ENCODE measurements at places on chromosomes 5 and 9.

DNA sequence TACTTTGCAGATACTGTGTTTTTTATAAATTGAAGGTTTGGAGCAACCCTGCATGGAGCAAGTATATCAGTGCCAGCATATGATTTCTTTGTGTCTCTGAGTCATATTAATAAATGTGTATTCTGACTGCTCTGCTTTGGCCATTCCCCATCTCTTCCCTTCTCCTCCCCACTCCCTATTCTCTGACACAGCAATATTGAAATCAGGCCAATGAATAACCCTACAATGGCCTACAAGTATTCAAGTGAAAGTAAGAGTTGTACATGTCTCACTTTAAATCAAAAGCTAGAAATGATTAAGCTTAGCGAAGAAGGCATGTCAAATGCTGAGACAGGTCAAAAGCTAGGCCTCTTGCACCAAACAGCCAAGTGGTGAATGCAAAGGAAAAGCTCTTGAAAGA lies 82.2 kb upstream of the TLX3 start:
- DNase-seq: no peak

DNA sequence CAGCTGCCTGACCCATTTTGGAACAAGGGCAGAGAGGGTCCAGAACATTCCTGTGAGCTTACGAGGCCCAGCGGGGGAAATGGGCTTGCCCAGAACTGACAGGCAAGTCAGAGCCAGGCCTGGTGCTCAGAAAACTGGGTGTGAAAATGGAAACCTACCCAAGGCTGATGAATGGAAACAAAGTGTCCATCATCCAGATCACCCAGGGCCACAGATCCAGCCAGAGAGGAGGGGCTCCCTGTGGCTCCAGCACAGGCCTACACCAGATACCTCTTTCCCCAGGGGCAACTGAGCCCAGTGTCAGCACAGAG lies 3.1 kb downstream of the CLTB start:
- no peak for DNase-seq

DNA sequence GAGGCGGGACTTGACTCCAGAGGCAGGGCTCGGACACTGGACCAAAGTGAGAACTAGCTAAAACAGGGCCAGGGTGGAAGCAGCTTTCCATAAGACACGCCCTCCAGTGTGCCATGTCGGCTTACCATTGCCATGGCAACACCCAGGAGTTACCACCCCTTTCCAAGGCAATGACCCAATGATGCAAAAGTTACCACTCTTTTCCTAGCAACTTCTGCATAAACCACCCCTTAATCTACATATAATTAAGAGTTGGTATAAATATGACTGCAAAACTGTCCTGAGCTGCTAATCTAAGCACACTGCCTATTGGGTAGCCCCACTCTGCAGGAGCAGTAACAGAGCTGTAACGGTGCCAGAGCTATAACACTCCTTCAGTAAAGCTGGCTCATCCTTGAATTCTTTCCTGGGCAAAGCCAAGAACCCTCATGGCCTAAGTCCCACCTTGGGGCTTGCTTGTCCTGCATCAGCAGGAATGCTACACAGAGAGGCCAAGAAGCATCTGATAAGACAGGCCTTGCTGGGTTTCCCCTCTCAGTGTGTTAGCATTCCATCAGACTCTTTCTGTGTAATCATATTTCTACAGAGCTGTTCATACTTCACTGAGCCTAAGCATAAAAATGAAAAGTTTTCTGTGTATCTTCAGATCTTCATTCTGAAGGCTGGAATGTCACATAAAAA lies 262.7 kb upstream of the KLF9 start:
- DNase-seq: no peak

DNA sequence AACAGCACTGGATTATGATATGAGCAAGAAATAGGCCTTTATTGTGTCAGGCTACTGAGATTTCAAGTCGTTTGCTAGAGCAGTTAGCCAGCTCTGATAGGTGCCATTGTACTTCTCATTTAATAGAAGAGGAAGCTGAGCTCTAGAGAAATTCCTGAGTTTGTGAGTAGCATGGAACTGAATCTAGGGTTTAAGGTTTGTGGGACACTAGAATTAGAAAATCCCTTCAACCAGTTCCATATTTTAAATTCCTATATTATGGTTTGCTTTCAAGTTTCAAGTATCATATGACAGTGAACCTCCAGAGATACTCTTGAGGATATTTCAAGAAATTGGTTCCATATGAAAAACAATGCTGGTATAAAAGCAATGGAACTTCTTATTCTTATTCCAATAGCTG lies 87.6 kb downstream of the ANKRD55 start:
- no peak for DNase-seq

DNA sequence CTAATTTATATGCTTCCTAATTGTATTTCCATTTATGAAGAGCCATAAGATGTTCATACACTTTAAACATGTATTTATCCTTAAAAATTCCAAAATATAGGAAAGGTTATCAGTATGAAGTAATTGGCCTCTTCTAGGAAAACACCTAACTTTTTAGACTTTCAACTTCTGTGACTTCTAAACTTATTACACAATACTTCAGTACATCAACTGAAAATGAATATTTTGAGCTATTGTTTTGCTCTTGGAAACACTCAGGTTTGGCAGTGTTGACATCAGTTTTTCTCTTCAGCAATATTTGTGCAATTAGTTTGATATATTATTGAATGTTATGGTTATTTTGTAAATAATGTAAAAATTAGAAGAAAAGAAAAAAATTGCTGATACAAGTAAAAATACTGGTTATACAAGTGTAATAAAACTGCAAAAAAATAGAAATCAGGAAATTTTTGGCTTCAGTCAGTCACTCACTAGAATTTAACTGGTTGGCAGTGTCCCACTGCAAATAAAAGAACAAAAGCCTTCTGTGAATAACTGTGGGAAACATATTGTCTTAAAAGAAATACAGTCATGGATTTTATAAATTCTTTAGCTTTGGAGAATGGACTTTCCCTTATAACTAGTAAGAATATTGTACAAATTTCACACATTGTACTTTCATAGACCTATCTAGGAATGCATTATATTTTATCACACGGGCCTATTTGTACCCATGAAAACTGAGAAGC lies 635.9 kb downstream of the TLE1 start:
- no peak for DNase-seq

- DNase-seq: no peak
These were observed 87.5 kb upstream of the NR5A1 start for GRCh38 chr9:124594673-124595072.

DNA sequence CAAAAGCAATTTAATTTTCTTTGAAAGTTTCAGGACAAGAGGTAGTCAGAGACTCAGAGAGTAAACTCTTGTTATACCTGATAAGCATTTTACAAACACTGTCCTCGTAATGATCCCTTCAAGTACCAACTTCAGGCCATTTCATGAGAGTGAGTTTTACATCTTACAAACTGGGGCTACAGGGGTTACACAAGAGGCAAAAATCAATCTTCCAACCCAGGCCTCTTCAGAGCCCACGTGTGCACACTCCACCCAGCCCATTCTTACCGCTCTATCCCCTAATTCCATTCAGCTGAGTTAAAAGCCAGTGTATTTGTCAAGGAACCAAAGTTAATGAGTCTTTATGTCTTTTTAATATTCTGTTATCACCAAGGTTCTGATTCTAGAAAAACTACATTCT lies 46.5 kb downstream of the PSMB7 start:
- no peak for DNase-seq

GRCh38 chr9:127181315-127181580 lies 58.8 kb upstream of the ANGPTL2 start:
- no peak for DNase-seq

- no peak for DNase-seq
These were observed 317.6 kb downstream of the FBXL17 start for GRCh38 chr5:108064302-108064701.

GRCh38 chr5:61466017-61466416 lies 134.0 kb downstream of the ZSWIM6 start:
- no peak for DNase-seq

- DNase-seq: no peak
These were observed 155.7 kb upstream of the ADAMTS16 start for GRCh38 chr5:4984461-4984860.

DNA sequence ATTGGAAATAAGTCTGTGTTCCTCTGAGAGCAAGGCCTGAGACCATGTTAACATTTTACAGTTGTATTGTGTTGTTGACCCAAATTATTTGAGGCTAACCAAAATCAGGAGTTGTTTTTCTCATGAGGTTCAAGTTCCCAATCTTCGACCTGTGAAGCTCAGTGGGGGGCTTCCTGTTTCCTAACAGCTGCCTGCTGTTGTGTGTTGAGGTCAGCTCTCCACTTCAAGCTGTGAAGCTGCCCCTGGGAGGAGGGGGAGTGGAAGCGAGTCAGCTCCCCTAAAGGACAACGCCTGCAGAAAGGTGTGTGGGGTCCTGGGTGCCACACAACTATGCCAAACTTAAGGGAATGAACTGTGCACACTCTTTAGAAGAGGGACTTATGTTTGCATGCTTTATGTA lies 295.5 kb downstream of the IRX1 start:
- no peak for DNase-seq

GRCh38 chr9:122096620-122097415 lies 3.7 kb upstream of the TTLL11 start:
- no peak for DNase-seq

DNA sequence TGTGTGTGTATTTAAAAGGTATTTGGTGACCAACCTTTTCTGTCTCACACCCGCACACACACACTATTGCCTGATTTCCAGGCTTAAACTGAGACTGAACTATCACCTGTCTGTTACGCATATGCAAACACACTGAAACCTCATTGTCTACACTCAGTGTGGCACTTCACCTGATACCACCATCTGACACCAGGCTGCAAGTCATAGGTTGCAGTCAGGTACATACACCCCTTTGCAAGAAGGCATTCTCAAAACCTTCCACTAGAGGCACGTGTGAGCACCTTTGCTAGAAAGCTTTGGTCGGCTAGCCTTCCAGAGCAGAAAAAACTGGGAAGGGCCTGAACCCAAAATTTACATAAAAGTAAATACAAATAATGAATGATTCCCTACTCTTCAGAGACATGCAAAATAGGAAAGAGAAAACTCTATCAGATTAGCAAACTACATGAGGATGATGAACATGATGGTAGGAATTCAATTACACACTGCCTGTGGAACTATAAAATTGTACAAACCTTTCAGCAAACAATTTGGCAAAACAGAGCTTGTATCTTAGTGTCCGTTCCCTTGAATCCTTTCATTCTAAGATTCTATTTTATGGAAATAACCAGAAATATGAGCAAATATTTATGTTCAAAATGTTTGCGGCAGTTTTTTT lies 5.9 kb upstream of the FOXD1 start:
- no peak for DNase-seq

- DNase-seq: no peak
These were observed 132.2 kb downstream of the ARHGAP26 start for GRCh38 chr5:142902186-142902965.

DNA sequence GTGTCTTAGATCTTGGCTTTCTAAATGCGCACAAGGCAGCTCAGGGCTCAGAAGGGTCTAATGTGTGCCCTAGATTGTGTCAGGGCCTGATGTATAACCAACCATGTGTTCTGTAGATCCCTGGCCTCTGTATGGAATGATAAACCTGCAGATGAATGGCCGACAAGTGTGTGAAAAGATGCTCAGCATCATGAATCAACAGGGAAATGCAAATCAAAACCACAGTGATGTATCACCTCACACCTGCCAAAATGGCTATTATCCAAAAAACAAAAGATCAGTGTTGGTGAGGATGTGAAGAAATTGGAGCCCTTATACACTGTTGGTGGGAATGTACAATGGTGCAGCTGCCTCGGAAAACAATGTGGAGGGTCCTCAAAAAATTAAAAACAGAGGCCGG lies 489.8 kb downstream of the SEMA5A start:
- DNase-seq: no peak

GRCh38 chr5:1967736-1968135 lies 85.0 kb upstream of the IRX4 start:
- DNase-seq: no peak

DNA sequence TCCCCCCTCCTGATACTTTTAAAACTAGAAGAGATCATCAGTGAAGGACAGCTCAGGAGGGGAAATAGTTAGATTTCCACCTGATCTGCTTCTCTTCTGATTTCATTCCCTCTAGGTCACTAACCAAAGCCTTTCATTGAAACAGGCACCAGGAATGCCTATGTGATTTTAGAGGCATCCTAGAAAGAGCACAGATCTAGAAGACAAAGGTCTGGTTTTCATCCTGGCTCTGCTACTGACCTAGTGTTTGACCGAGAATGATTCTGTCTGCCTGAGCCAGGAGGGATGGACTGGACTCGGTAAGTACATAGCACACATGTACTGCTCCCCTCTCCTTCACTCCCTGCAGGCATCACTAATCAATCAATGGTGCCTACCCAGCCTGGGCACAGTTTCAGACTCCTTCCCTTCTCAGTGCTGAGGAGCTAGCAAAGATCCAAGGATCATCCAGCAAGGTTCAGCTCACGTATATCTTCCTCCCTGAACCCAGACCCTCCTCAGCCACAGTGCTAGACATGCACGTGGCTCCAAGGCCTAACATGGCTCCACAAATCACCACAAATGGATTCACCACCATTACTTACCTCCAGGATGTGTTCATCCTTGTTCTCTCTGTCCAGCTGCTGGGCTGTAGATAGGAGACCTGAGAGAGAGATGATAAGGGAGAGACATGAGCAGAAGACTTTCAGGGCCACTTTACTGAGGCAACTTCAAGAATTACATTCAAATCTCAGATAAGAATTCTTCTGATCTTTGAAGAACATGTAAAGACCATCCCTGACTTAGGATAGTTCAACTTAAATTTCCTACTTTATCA lies 35.2 kb downstream of the FAT2 start:
- DNase-seq: no peak

GRCh38 chr9:97475059-97475458 lies 26.4 kb upstream of the TMOD1 start:
- DNase-seq: peak; percentile 40

DNA sequence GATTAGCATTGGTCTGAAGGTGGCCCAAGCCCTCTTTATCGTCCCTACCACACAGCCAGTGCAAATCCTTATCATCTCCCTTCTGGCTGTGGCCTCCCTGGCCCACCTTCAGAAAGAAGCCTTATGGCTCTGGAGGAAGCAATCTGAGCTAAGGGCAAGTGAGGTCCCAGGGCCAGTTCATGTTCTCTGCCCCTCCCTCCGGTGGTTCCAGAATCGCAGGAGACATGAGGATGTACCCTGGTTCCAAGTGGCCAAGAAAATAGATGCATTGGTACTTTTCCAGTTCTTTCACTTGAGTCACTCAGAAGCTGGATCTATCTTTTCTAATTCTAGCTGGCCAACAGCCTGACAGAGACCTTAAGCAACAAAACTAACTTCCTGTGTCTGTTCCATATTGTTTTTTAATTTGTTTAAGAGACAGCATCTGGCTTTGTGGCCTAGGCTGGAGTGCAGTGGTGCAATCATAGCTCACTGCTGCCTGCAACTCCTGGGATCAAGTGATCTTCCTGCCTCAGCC lies 60.7 kb downstream of the LHFPL2 start:
- no peak for DNase-seq

DNA sequence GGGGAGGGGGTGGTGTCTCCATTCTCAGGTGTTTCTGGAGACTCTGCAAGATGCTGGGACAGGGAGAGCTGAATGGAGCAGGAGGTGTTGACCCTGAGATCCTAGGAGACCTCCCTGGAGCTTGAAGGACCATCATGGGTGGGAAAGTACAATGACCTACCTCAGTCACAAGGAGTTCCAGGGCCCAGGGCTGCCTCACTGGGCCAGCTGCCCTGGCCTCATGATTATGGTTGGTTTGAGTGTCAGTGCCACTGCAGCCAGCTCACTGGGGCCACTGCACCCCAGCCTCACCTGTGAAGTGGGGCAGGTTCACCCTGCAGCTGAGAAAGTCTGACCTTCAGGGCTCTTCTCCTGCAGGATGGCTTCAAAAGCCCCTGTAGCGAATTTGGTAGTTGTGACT lies 372.5 kb downstream of the IRX2 start:
- no peak for DNase-seq

- no peak for DNase-seq
These were observed 79.5 kb downstream of the SREK1 start for GRCh38 chr5:66223637-66224036.

- DNase-seq: peak; percentile 28
These were observed 4.5 kb downstream of the CEMIP2 start for GRCh38 chr9:71763832-71764231.
